ENCODE measurements at places on chromosomes 16 and 17.
A peak's percentile ranks its signal among the peaks of the same experiment; 100 is the strongest.

DNA sequence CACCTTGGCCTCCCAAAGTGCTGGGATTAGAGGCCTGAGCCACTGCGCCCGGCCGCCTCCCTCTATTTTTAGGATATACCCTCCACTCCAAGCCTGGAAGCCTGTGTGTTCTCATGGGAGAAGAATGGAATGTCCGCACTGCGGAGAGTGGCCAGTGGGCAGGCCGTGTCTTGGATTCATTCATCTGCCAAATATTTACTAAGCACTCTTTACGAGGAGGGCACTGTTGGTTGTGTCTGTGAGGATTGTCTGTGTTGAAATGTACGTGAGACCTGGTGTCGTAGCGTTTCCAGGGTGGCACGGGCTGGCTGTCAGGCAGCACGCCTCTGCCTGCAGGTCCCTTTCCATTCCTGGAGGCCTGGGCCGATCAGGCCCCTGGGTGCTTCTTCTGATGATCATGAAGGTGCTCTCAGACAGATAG lies 19.2 kb downstream of the PGS1 start:
- no peak for DNase-seq

GRCh38 chr16:47284999-47285398 lies 141.3 kb upstream of the NETO2 start:
- no peak for DNase-seq

DNA sequence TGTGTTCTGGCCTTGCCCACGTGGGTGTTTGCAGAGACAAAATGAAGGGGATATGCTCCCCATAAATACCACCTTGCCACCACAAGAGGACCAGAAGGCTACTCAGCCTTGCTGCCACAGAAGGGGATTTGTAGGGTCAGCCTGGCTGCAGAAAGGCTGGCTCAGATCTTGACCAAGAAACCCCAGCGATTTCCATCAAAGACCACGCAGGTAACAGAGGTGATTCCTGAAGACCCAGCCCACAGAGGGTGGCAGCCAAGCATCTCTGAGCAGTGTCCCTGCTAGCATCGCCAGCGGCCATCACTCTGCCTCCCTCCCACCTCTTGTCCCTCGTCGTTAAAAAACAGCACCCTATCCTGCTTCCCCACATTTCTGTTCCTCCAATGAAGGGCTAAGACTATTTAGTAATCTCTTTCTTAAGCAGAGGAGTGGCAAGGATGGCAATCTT lies 54.9 kb downstream of the BEAN1 start:
- DNase-seq: no peak

DNA sequence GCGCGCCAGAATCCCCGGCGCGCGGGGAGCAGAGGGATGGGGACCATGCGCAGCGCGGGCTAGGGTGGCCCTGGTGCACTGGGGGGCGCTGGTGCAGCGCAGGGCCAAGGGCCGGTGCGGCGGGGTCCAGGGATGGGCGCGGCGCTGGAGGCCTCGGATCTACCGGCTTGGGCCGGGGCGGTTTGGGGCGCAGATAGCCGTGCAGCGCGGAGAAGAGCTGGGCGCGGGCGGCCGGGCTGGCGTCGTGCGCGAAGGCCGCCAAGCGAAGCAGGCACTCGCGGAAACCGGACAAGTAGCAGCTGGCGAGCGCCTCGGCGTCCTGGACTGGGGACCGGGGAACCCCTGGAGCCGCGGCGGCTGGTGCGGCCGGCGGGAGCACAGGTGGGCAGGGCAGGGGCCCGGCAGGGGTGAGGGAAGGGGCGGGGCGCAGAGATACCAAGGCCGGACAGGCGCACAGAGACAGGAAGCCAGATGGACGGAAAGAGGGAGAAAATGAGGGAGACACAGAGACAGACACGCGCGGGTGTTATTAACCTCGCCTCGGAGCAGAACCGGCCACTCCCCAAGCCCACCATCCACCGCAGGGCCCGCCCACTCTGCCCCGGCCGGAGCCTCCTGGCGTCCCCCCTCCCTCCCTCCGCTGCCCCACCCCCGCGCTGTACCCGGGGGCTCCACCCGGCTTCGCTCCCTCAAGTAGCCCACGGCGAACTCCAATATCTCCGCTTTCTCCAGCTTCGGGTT lies 2.1 kb downstream of the HES7 start:
- DNase-seq: peak; percentile 28

- DNase-seq: no peak
Observed at GRCh38 chr16:80300876-80301275, 239.9 kb upstream of the DYNLRB2 start.

- DNase-seq: peak; percentile 81
Observed at GRCh38 chr17:41666708-41667279, 21.9 kb upstream of the EIF1 start.

- no peak for DNase-seq
Observed at GRCh38 chr17:31622500-31622899, 231.0 kb downstream of the RAB11FIP4 start.

DNA sequence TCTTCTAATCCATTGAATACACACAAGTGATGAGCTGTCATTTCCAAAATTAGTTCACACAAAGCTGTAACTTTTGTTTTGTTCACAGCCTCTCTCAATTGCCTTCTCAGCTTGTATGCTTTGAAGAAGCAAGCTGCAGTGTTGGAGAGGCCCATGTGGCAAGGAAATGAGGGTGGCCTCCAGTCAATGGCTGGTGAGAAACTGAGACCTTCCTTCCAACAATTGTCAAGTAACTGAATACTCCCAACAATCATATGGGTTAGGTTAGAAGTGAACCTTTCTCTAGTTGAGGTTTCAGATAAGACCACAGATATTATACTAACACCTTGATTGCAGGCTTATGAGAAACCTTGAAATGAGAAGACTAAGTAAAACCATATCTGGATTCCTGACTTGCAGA lies 82.4 kb upstream of the SOX9 start:
- no peak for DNase-seq

- no peak for DNase-seq
Observed at GRCh38 chr17:63681530-63681929, 18.4 kb downstream of the LIMD2 start.

DNA sequence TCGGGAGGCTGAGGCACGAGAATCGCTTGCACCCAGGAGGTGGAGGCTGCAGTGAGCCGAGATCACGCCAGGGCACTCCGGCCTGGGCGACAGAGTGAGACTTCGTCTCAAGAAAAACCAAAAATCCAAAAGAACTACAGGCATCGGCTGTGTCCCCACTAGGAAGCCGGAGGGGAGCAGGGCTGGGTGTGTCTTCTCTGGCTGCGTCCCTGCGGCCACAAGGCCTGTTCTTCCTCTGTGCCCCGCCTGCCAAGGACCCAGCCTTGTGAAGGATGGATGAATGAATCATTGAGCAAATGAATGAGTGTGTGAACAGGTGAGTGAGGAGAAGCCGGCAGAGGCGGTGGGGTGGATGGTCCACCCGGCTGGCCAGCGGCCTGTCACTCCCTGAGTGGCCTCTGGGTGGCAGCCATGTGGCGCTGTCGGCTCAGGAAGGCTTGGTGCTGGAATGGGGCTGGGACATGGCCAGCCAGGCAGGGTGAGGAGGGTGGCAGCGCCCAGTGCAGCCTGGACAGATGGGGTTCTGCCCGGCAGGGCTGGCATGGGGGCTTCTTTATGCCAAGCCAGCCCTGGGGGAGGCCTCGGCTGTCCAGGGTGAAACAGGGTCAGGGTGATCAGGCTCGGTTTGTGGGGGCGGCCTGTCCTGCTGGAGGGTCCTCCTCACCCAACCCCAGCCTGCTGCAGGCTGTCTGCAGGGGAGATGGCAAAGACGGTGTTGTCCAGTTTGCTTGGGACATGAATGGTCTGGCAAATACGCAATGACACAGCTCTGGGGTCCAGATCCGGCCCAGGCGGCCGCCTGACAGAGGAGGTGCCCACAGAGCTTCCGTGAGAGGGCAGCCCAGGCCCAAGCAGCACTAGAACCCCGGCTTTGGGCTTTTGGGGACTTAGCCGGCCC lies 21.7 kb downstream of the SLC25A10 start:
- DNase-seq: no peak

Measured in activated naive CD4-positive, alpha-beta T cell (primary cell).